ENCODE measurements at places on chromosomes 7 and 10.

DNA sequence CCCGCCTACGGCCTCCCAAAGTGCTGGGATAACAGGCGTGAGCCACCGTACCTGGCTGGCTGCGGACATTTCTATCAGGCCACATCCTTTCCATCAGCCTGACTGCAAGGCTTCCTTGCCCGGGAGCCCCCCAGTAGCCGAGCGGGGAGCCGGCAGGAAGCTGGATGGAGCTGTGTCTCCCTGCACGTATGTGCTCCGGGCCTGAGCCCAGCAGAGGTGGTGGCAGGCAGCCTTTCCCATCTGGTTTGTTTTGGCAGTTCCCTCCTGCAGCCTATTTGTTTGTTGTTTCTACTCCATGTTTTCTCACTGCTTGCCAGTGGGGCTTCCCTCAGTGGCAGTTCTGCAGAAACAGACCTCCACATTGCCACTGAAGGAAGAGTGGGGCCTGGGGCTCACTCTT lies 5.4 kb downstream of the POP7 start:
- DNase-seq: no peak

GRCh38 chr10:101506829-101507661 lies 81.0 kb downstream of the POLL start:
- DNase-seq: no peak

GRCh38 chr10:89079961-89080360 lies 89.4 kb downstream of the FAS start:
- DNase-seq: no peak

DNA sequence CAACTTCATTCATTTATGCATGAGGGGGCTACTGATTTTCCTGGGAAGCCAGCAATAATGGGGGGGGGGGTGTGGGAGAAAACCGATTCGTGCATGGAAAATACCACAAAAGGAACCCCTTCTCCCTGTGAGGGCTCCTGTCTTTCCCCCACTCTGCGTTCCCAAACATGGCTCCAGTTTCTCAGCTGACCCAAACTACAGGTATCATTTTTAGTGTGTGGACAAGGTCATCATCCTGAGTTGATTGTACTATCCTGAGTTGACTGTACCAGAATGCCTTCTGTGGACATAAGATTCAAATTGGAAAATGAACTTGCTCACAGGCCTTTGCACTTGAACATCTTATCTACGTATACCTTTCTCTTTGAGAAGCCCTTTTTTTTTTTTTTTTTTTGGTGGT lies 49.9 kb downstream of the ZRANB1 start:
- no peak for DNase-seq

DNA sequence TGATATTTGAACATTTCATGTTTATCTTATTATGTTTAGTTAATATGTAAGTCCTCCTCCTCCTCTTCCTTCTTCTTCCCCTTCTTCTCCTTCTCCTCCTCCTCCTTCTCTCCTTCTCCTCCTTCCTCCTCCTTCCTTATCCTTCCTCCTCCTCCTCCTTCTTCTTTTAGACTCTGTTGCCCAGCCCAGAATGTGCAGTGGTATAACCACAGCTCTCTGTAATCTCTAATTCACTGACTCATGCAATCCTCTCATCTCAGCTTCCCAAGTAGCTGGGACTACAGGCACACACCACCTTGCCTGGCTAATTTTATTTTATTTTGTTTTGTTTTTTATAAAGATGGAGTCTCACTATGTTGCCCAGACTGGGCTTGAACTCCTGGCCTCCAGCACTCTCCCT lies 83.4 kb upstream of the ODAD2 start:
- DNase-seq: no peak

DNA sequence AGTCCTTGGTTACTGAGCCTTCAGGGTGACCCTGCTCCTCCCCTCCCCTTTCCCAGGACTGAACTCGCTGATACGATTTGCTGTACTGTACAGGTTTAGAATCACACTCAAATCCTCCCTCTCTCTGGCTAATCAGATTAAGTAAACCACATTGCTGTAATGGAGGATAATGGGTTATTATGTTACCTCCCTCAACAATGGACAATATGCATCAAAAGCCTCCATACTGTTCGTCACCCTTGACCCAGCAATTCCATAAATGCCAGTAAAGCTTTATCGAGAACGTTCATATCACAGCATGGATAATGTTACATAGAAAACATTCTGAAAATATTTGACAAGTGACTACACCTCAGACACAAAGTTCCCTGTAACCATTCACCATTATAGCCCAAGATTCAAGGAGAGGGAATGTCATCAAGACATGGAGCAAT lies 61.7 kb downstream of the FAM107B start:
- no peak for DNase-seq

GRCh38 chr7:14288701-14289100 lies 299.2 kb upstream of the ETV1 start:
- DNase-seq: no peak

DNA sequence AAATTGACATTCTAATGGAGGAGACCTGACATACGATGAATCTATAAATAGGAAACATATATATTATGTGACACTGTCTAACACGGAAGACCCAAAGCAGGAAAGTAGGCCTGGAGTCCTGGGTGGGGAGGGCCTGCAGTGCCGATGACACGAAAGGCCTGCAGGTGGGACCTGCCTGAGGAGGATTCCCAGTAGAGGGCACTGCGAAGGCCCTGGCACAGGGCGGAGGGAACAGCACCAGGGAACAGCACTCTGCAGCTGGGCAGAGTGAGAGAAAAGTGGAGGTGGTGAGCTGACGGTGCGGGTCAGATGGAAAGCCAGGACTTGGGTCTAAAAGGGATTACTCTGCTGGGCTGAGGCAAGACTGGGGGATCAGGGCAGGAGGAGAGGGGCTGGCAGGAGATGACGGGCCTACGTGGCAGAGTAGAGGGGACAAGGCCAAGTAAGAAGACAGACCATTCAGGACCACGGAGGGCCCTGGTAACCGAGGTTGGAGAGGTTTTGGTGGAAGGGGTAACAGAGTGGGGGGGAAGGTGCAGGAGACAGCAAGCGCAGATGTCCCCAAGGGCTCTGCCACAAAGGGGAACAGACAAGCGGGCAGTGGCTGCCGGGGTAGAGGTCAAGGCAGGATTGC lies 8.1 kb downstream of the ZNF746 start:
- DNase-seq: no peak

DNA sequence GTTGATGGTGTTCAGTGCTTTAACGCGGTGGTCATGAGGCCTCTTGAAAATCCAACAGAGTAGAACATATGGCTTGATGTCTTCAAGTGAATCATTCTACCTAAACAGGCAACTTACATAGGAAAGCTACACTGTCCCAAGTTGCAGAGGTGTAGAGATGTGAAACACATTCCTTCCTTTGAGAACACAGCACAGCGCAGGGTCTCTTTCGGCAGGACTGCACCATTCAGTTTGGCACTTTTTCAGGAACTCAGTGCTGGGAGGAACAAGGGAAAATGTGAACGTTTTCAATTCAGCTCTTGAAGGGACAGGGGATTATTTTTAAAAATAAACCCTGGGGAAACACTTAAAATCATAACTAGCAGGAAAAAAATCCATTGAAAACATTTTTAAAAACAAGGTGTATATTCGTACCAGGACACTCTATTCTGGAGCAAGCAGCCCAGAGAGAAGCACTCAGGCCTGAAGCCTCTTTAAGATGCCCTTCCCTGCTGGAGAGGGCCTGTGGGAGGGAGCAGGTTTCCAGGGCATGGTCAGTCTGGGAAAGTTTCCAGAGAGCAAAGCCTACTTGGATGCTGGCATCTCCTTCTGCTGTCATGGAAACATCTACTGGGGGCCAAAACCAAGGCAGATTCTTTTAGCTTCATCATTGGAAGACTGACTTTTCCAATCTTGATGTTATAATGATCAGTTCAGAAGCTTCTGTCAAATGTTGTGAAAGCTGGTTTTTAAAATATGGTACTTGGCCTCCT lies 60.4 kb upstream of the NPVF start:
- no peak for DNase-seq

DNA sequence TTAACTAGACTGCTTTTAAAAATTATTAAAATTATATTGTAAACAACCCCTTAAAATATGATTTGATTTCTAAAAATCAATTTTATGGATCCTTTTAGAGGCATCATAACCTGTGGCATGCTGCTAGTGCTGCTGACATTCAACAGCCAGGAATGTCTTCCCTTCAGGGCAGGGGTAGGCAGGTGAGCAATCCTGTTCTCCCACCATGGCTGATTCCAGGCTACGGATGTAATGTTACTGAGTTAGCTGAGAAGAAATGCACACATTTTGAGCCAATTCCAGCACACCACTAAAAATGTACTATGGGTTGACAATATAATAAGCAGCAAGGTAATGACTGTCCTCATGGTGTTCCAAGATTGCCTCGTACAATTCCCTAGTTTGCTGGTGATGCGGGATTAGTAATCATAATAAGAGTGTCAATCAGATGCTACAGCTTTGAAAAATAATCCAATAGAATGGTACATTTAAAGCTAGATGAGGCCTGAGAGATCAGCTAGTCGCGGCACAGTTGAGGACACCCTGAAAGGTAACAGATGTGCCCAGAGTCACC lies 108.7 kb upstream of the PRR15 start:
- no peak for DNase-seq

GRCh38 chr7:11188529-11189310 lies 215.0 kb downstream of the PHF14 start:
- DNase-seq: no peak

Measured in skeletal muscle cell (primary cell).